ENCODE measurements at places on chromosomes 12 and 14.

- no peak for DNase-seq
Observed at GRCh38 chr12:7155471-7156034, 25.4 kb downstream of the CLSTN3 start.

- no peak for DNase-seq
Observed at GRCh38 chr12:3352230-3352629, 138.8 kb upstream of the PRMT8 start.

DNA sequence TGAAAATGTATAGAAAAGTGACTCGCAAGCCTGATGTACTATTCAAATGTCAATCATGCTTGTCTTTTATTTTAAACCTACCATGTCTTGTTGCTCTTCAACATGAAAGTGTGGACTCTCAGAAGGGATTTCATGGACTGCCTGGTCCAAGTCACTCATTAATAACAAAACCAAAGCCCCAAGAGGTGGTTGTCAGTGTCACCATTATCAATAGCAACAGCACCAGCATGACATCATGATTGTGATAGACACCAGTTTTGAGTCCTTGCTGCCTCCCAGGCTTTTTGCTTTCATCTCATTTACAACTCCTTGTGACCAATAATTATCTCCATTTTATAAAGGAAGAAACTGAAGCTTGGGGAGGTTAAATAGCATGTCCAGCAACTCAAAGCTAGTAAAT lies 112.0 kb upstream of the TMPO start:
- no peak for DNase-seq

DNA sequence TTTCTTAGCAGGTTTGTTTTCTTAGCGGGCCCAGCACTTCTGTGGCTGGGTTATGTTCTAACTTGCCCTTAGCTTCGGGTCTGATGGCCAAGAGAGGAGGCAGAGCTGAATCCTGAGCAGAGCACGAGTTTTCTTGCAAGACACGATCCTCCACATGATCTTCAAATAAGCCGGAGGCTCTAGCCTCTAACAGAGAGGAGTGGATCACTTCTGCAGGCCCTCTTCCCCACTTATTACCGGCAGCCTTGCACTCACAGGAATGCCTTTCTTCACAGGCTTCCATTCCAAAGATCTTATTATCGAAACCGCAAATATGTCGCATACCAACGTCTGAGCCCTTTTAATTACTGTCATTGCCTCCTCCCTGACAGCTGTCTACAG lies 79.5 kb downstream of the SINHCAF start:
- no peak for DNase-seq

- DNase-seq = no peak
Observed at GRCh38 chr14:39739796-39740195, 307.6 kb upstream of the FBXO33 start.

- DNase-seq = no peak
Observed at GRCh38 chr14:54785136-54785777, 117.4 kb downstream of the GCH1 start.

DNA sequence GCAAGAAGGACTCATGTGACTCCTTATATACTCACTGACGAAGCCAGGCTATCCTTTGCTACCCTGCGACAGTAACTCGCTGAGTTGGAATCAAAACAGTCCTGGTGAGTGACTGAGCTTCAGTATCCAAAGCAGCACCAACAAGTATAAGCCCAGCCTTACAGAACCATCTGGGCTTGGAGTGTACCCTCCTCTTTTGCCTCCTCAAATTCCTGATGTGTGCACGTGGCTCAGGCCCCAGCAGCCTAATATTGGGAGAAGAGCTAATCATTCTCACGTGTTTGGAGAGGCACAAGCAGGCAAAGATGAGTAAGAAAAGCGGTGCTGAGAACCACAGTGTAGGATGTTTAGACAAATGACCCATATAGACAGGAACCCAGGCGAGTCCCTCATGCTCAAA lies 34.4 kb downstream of the PPTC7 start:
- DNase-seq = no peak

DNA sequence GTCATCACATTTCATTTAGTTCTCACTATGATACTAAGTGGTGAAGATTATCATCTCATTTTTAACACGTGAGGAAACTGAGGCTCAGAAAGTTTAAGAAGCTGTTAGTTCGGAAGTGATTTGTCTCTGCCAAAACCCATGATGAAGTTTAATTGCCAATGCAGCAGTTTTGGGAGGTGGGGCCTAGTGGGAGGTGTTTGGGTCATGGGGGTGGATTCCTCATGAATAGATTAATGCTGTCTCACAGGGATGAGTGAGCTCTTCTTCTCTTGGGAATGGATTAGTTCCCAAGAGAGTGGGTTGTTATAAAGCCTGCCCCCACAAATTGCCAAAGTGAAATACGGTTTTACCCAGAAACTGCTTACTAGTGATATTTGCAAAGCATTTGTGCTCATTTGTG lies 91.5 kb upstream of the IGF1 start:
- no peak for DNase-seq

DNA sequence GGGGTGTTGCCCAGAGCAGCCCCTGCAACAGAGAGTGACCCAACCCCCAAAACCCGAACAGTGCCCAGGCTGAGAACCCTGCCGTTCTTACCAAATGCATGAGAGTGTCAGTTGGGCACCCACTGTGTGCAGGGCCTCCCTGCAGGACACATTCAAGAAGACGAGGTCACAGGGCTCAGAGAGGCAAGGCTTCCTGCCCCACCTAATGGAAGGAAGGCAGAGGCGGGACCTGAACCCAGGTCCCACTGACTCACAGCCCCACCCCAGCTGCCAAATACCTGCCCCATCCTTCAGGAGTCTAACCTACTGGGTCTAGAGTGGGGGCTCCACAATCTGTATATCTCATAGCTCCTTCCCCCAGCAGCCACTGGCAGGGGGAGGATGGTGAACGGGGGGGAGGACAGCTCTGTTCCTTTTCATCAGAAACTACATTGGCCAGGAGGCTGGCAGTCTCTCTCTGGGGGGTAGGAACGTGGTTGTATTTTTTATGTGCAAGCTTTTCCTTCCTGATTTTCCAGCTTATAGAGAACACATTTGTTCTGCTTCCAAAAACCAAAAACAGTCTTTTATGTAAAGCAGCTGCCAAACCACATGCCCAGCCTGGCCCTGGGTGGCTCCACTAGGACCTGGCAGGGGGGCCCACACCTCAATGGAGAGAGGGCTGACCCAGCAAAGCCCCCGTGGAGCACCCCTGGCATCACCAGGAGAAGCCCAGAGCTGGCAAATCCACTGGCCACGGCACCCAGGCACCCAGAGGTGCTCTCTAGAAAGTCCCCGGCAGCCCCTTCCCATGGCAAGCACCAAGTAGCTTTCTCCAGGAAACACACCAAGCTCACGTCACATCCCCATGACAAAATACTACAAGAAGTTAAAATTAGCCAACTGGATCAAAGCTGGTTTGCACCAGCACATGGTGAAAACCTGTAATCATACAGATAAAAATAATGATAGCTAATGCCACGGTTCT lies 17.0 kb downstream of the NCOR2 start:
- DNase-seq = no peak

GRCh38 chr14:100585448-100586152 lies 1.6 kb downstream of the BEGAIN start:
- DNase-seq = no peak

GRCh38 chr12:93669452-93669851 lies 7.7 kb upstream of the CRADD start:
- no peak for DNase-seq

DNA sequence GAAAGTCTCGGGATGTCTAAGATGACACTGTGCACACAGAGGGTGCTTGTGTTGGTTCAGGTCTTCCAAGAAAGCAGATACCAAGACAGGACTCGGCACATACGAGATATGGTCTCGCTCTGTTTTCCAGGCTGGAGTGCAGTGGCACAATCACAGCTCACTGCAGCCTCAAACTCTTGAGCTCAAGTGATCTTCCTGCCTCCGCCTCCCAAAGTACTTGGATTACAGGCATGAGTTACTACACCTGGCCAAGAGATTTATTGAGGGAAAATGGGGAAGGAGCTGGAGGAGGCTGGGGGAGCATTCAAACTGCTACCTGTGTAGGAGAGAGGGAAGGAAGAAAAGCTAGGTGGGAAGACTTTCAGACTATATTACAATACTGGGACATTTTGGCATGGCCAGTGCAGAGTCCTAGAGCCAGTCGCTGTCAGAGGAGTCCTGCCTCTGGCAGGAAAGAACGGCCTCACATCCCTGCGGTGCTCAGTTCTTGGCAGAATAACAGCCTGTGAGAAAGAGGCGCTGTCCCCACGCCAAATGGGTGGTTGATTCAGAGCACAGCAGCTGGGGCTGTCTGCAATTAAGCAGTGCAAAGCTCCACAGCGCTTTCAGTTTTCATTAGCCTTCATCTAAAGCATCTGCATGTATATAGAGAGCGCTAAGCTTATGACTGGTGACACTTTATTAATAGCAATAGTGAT lies 18.3 kb downstream of the SLC17A8 start:
- DNase-seq = no peak

DNA sequence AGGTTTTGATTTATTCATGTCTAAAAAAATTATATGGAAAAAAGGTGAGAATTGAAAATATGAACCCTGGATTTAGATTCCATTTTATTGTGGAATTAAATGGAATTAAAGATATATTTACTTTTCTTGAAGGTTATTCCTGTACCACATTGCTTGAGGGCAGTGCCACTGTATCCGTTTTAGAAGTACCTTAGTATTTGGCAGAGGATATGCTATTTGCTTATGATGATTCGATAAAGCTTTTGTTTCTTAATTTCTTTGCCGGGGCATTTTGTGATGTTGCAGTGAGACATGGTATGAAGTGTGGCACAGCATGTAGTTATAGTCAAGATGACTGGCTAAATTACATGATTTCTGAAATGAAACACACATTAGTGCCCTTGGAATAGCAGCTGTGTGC lies 7.6 kb downstream of the TMTC2 start:
- DNase-seq = no peak

DNA sequence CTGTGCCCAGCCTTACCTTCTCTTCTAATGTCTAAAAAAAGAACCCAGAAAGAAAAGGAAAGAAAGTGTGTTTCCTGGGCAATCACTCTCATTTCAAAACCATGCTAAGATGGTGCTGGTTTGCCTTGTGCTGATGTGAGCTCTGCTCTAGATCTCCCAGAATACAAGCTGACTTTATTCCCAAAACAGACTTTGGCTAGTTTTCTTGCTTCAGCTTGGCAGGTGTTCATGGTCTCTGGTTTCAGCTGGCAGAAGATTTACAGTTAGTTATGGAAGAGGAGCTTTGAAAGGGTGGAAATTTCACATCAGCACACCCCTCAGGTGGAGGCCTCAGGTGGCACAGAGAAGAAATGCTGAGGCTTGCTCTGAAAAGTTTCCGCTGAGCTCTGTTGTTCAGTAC lies 34.4 kb downstream of the PPP1R36 start:
- DNase-seq = no peak

DNA sequence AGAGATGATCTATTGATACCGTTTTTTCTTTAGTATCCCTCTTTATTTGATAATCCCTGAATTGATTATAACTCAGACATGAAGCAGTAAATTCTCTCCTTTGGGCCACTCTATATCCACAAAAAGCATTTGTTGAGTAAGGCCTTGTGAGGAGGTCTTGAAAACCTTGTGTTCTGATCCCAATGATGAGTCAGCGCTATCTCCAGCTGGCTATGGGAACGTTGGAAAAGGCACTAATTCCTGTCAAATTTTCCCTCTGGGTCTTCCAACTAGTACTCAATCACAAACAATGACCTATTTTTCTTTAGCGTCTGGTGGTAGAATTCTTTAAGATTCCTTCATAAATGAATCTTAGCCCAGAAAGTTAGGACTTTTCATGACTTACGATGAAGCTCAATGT lies 168.4 kb upstream of the LRIG3 start:
- no peak for DNase-seq

GRCh38 chr12:116735951-116736599 lies 1.8 kb downstream of the SPRING1 start:
- DNase-seq = no peak

GRCh38 chr12:10097521-10097920 lies 1.3 kb downstream of the CLEC1A start:
- no peak for DNase-seq

DNA sequence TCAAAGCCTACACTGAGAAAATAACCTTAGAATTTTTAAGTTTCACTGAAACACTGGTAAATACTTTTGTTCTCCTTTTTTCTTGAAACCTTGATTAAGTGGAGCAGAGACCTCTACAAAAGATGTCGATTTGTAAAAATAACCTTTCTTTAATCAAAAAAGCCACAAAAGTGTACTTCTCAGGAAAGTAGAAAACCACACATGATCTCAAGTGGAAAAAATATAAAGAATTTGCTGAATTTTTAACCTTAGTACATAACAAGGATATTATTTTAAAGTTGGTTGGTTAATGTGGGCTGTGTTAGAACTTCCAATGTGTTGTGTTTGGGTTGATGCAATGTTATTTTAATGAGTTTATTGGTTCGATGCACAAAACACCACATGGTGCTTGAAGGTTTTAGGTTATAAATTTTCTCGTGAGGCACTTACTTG lies 8.6 kb downstream of the LGR5 start:
- no peak for DNase-seq

DNA sequence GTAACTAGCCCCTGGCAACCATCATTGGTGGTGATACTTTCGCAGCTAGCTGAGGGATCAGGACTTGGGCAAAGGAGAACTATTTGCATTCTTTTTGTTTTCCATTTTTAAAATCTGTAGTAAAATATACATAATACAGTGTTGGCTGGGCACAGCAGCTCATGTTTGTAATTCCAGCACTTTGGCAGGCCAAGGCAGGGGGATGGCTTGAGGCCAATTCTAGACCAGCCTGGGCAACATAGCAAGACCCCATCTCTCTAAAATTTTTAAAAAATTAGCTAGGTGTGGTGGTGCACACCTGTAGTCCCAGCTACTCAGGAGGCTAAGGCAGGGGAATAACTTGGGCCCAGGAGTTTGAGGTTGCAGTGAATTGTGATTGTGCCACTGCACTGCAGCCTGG lies 20.0 kb downstream of the TFCP2 start:
- DNase-seq = no peak

GRCh38 chr12:85644508-85644907 lies 191.7 kb downstream of the RASSF9 start:
- DNase-seq = no peak

GRCh38 chr12:121314431-121314830 lies 17.9 kb upstream of the CAMKK2 start:
- no peak for DNase-seq

- peak; percentile 99 for DNase-seq
Observed at GRCh38 chr12:6764011-6764828, 1.9 kb upstream of the PTMS start.

DNA sequence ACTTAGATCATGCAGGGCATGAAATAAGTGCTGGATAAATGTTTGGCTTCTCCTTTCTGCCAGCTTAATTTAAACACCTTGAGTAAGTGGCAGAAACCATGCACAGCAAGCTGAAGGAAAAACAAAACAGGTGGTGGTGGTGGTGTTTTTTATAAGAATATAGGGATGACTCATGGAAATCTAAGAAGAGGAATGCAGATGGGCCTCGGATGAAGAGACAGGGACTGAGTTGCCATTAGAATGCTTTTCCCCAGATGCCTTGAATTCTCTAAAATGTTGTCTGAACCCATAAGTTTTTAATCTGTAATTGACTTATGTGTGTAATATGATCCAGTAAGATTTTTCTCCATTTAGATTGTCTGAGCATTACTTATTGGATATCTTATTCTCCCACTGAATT lies 93.1 kb upstream of the ZDHHC17 start:
- no peak for DNase-seq

GRCh38 chr12:63420206-63420644 lies 248.1 kb downstream of the DPY19L2 start:
- peak; percentile 48 for DNase-seq

Measured in neuronal stem cell (in vitro differentiated cells).